ENCODE measurements at places on chromosomes 13 and 19. TPM values are rescaled to one million over a fixed set of nuclear protein-coding genes. Genes with fewer than 3 reads are reported as not detected.

The TEX26 gene
- not detected for total RNA-seq

The ATP8A2 gene
- 0.72 TPM for total RNA-seq

The LPAR6 gene
- total RNA-seq: 11.9 TPM

The RFPL4AL1 gene
- total RNA-seq: not detected

The ZNF699 gene
- 19.2 TPM for total RNA-seq

The COQ8B gene
- 32.9 TPM for total RNA-seq

The ATP4A gene
- total RNA-seq: not detected

The LILRA5 gene
- 0.36 TPM for total RNA-seq

The KASH5 gene
- not detected for total RNA-seq

The KLF2 gene
- total RNA-seq: 16.6 TPM
